ENCODE measurements at places on chromosomes 5 and 9.
A peak's percentile ranks its signal among the peaks of the same experiment; 100 is the strongest.

GRCh38 chr5:131634666-131634995 lies 398 bp downstream of the RAPGEF6 start:
- peak; percentile 45 for DNase-seq

DNA sequence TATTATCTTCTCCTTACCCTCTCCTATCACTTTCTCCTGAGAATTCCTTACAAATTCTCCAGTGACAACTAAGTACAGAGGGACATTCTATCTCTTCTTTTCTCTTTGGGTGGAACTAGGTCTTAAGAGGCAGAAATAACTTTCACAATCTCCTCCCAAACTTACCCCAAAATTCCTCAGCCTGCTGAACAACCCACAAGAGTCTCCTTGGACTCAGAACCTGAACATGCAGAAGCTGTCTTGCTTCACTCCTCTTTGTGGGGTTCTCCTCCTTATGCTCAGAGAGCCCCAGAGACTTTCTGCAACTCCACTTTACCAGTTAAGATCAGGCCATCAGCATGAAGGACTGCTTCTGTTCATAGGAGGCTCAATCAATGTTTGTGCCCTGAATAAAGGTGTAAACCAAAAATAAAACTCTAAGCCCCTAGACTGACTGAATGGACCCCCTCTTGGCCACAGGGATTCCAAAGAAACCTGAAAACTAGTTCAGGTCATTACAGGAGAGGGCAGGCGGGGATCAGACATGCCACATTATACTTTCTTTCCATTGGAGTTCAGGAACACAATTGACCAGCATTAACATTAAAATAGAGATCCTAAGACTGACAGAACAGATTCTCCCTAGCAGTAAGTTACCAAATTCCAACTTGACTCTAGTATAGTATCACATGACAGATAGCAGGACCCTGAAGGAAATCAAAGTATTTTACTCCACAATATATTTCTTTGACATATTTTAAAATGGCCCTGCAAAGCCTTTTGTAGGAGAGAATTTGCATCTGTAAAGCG lies 179.7 kb upstream of the FBXL17 start:
- DNase-seq = peak; percentile 42

DNA sequence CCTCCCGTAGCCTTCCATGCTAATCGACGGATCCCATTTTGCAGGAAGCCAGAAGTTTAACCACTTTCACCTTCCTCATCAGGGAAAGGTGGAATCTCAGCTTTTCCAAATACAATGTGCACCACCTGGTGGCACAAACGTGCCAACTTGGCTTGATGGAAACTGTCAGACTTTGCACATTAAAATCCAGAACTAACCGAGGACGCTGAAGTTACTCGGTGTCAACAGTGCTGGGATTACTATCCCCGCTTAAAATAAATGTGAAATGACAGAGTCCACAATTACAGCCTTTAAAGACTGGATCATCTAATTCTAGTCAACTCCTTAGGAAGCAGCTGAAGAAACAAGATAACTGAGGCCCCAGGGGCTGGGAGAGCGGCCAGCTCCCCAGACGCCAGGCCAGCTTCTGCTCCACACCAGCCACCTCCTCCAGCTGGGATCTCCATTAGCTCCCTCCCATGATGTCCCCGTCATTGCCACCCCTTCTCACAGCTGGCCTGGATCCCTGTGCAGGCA lies 50.1 kb upstream of the RETREG1 start:
- DNase-seq = no peak

GRCh38 chr5:115767424-115767823 lies 49.0 kb downstream of the CDO1 start:
- no peak for DNase-seq

GRCh38 chr5:133119233-133119711 lies 67.5 kb downstream of the HSPA4 start:
- no peak for DNase-seq

DNA sequence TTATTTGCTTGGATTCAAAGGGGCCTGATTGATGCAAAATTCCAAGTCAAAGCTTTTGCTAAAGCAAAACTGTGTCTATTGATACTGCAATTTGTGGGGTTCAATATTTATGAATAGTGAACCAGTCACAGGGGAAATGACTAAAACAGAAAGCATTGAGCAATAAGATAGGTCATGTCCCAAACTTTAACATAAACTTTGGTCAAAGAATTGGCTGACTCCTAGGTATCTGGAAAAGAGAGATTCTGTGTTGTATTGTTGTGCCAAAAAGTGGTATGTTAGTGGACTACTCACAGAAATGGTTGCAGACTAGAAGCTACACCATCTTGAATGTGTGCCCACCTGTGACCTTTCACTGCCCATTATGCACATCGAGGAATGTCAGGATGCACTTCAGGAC lies 585.5 kb upstream of the RGMB start:
- DNase-seq = no peak

DNA sequence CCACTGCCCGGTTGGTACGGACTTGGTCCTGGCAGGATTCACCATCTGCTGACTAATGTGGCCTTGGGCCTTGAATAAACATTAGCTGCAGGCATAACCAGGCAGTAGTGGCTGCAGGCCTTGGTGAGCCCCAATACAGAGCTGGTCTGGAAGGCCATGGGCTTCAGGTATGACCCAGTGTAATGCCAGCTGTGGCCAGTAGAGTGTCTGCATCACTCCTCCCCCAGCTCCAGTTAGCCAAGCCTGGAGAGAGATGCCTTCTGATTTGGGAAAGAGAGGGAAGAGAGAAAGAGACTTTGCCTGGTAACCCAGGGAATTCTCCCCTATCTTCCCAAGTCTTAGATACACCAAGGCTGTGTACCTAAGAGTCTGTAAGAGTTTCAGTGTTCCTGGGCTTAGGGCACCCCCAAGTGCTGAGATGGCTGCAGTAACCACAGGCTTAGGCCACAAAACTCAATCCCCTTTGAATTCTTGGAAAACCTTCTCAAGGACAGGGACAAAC lies 5.6 kb upstream of the C5 start:
- no peak for DNase-seq

DNA sequence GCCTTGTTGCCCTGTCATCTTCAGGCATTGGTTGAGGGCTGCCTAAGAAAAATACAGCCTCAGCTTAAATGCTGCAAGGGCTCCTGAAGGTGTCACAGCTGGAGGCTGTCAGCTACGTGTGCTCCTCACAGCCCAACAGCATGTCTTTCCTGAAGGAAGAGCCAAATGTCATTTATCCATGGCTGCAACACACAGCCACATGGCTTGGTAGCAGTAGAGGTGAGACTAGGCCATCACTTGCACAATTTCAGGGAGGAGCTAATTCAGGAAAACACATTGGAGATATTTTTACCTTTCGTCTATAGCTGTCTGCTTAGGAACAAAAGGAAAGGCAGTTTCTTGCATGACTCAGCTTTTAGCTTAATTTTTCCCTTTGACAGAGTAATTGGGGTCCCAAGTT lies 260.7 kb downstream of the SYK start:
- no peak for DNase-seq

GRCh38 chr5:84794486-84795035 lies 409.9 kb upstream of the EDIL3 start:
- DNase-seq = no peak

DNA sequence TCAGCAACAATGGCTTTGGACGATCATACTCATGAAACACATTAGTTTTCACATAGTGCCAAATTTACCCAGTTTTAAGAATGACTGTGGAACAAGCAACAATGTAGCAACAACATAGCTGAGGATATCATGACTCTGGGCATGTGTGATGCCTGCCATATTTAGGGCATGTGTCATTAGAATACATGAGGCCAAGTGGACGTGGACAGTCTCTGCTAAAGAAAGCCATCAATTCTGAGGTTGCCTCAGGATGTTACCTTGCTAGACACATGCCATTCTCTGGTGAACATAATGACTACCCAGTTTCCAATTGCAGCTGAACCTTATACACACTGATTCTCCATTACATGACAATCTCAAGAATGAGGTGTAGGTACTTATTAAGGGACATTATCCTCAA lies 103.3 kb upstream of the ADAMTS19 start:
- DNase-seq = no peak

DNA sequence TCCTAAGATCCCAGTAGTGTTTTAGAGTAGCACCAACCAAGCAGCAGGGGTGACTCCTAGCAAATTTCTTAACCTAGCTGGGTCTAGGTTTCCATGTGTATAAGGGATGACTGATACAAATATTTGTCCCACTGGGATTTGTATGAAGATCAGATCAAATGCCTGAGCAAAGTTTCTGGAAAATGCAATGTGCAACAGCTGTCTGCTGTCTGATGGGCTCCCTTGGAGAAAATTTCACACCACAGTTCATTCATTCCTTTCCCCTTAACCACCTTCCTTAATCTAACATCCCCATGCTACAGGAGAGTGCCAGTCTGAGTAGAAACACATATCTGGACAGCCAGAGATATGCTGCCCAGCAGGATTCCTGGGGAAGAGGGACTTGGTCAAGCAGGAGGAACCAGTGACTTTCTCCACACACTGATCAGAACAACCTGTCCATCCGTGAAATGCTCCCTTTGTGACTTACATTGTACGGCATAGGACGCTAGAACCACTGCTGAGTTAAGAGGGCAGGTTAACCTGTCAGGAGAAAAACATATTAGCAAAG lies 53.3 kb downstream of the PTPN3 start:
- DNase-seq = peak; percentile 10

- DNase-seq = peak; percentile 60
Measured at GRCh38 chr9:98707166-98708102, 1.3 kb downstream of the GABBR2 start.

Data from fibroblast of skin of right quadriceps (primary cell).